ENCODE measurements at places on chromosomes 1 and 21.

DNA sequence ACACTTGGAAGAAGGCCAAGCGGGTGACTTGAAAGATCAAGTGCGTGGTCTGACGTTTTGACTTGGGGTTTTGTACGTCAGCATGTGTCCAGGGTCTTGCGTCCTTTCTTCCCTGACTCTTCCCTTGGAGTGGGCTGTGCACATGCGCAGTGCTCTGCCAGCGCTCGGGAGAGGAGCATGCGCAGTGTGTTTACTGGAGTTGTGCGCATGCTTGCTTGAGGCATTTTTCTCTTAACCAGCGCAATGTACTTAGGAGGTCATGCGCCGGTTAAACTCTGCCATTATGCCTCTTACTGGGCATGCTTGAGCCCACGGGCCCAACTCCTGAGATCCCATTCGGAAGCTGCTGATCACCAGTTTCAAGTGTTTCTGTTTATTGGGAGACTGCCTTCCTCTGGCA is 242.5 kb upstream of the AJAP1 start:
- DNase-seq = no peak

- no peak for DNase-seq
Observed at GRCh38 chr1:10679496-10680220, 116.8 kb downstream of the CASZ1 start.

DNA sequence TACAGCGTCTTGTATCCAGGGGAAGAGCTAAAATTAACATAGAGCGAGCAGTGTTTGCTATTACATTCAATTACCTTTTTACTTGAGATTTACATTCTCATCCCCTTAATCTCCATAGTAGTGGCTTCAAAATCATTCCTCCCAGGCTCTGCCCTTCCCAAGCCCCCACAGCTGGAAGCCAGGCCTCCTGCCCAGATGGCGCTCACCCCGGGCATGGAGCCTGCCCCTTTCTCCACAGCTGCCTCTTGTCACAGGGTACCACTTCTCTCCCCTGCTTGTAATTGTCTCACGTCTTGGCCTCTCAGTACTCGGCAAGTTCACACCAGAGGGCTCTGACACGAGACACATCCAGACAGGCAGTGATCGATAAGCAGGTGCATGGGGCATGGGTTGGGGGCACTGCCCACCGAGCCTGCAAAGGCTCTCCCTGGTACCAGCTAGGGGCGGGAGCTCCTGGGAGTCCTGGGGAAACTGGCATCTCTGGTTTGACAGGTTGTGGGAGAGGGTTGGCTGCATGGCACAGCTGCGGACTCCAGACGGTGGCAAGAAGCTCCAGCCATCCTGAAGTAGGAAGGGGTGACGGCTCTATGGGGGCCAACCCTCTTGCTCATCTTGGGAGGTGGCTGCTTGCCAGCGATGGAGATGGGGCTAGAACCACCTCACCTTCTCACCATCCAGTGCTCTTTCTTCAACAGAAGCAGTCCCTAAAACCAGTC is 20.1 kb downstream of the CASZ1 start:
- DNase-seq = no peak

DNA sequence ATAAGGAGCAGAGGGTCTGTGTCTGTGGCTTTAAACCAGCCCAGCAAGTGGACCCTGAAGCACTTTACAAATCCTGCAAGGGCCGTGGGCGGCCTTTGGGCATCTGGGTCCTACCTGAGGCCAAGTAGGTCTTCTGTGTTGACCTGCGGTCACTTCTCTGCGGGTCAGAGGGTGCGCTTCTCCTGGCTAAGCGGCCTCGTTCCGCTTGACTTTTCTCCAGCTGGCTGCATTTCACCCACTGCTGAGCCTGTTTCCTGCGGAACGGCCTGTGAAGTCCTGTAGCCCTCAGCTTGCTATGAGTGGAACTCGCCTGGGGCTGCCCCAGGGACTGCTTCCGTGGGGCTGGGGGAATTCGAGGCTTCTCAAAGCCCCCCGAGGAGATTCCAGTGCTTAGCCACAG is 43.3 kb downstream of the SLC37A1 start:
- DNase-seq = no peak

DNA sequence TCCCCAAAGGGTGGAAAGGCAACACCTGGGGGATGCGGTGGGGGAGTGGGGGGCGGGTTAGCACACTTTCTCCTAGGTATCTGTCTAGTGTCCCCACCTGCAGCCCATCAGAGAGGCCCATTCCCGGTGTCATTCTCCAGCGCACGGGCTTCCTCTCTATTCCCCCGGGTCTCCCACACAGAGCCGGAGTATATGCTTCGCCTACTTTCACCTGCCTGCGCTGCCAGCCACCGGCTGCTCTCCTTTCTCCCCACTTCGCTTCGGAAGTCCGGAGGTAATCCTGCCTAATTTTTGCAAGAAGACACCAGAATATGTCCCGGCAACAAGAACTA is 852 bp downstream of the RGS7 start:
- no peak for DNase-seq

- no peak for DNase-seq
Observed at GRCh38 chr1:22210636-22211035, 67.7 kb upstream of the WNT4 start.

DNA sequence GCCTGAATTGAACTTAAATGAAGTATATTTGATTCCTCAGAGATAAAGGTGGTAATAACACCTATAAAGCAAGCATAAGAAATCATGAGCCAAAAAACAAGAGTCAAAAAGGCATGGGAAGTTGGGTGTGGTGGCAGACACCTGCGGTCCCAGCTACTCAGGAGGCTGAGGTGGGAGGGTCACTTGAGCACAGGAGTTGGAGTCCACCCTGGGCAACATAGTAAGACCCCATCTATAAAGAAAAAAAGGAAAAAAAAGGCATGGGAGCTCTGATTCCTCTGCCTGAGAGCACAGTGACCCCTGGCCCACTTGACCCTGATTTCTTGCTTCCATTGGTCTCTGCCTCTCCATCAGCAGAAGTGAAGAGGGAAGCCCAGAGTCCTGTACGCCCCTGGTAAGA is 40.3 kb downstream of the MT1HL1 start:
- DNase-seq = no peak

DNA sequence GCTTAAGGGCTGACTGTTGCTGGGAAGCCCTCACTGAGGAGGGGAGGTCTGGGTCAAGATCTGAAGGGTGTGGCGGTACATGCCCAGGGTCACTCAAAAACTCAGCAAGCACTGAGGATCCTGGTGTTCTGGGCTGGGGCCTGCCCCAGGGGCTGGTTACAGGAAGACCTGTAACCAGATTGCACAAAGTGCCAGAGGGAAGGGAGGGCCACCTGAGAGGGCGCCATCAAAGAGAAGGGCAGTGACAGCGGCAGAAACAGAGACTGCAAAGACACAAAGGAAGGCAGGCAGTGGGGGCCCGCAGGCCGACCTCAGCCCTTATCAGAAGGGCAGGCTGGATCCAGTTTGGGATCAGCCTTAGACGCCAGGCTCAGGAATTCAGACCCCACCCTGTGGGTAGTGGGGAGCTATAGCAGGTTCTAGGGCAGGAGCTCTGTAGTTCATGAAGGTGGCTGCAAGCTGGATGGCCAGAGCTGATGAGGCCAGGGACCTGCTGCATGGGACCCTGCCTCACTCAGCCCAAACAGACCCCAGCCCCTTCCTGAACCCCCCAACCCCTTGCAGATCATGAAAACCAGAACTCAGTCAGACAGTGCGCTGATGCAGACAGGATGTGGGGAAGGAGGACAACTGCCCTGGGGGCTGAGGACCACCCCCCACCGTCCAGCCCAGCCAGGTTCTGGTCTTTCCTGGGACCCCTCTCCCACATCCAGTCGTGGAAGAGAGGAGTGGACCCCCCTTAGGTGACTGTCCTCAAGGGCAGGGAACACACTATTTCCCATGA is 3.9 kb downstream of the SH2D5 start:
- DNase-seq = no peak

- DNase-seq = no peak
Observed at GRCh38 chr1:46150085-46150484, 17.7 kb upstream of the PIK3R3 start.

DNA sequence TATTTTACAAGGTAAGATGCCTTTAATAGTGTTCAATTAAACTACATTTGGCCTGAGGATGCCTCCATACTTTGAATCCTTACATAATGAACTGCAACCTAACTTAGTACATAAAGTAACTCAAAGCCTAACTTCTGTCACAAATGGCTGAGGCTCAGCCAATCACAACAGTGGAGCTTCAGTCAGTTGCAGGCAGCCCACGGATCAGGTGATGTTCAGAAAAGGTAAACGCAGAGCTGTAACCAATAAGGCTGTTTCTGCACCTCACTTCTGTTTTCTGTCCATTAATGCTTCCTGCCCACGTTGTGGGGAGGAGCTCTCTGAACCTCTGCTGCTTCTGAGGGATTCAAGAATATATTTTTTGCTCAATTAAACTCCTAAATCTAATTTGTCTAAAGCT is 94.8 kb upstream of the KIAA0040 start:
- no peak for DNase-seq

- DNase-seq = no peak
Observed at GRCh38 chr1:27770293-27770830, 2.7 kb upstream of the STX12 start.

DNA sequence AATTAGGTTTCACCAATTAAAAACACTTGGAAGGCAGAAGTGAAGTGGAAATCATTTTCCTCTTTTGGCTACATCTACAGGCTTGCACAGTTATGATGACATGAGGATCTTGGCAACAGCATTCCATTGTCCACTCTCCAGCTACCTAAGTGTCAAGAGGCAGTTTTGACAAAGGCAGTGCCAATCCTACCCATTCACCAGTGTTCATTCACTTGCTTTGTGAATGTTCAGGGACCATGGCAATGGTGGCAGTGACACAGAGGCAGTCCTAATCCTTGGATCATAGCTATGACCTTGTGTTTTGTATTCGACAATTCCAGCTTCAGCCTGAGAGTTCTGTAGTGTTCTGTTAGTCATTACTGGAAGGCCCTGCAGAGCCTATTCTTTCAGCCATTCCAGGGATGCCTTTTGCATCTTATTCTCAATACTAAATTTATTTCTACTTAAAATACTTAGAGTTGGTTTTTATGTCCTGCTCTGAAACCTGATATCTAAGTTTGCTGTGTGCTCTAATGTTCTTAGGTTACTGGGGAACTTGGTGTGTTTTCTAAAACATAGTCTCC is 36.7 kb downstream of the CRB1 start:
- DNase-seq = no peak

GRCh38 chr1:93596329-93597089 is 85.1 kb downstream of the BCAR3 start:
- DNase-seq = no peak

DNA sequence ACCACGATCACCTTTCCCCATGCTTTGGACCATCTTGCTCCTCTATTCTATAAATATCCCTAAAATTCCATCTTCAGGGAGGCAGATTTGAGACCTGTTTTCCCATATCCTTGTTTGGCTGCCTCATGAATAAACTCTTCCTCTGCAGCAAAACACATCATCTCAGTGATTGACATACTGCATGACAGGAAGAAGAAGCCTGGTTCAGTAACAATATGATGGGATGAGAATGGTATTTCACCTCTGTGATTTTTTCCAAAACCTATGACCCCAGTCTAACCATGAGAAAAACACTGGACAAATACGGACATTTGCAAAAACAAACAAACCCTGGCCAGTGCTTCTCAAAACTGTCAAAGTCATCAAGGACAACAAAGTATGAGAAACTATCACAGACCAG is 53.8 kb upstream of the ZSWIM5 start:
- DNase-seq = no peak

DNA sequence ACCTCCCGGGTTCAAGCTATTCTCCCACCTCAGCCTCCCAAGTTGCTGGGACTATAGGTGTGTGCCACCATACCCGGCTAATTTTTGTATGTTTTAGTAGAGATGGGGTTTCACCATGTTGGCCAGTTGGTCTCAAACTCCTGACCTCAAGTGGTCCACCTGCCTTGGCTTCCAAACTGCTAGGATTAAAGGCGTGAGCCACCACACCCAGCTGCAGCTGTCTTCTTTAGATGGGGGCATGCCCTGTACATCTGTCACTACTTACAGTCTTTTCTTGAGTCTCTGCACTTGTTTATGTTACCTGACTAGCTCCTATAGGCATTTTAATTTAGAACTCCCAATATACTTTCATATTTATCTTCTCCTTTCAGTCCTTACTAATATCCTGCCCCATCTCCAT is 64.2 kb downstream of the SELENOF start:
- DNase-seq = no peak

DNA sequence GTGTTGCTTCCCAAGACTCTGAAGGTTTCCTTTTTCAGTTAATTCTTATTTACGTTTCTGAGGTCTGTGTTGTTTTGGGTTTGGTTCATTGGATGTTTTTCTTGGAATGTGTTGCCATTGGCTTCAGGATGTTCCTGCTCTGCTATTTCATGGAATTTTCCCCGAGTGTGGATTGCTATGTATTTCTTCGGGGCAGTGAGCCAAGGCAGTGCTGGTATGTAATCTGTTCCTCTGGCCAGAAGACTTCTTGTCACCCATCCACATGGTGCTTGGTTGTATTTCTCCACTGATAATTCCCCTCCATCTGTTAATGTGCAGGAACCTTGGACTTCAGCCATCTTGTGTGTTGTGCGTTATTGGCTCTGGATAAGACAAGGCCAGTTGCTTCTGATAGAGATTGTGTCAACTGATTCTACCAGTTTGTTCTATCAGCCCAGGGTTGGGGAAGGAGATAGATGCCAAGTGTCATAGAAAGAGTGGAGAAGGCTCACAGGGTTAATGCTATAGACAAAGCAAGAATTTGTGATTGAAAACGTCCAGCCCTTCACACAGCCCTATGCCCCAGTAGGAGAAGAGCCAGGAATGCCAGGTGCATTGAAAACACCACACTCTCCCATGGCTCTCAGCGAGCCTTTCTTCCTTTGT is 505.2 kb downstream of the PLPP3 start:
- no peak for DNase-seq

GRCh38 chr1:186152620-186153239 is 222.3 kb downstream of the TPR start:
- DNase-seq = no peak

DNA sequence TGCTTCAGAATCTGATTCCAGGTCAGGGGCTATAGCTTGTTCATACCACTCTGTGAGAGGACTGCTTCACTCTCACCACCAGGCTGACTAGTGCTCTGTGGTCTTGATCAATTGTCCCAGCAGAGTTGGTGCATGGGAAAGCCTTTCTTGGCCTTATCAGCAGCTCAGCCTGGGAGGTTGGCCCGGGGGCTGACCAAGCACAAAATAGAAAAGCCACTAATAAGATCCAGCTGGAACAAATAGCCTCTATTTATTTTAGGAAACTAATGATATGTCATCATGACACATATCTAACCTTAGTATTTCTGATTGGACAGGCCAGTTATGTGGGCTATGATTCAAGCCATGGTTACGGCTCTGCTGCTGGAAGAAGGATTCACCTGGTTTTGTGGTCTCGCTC is 134.2 kb downstream of the GDAP2 start:
- DNase-seq = no peak

- DNase-seq = no peak
Observed at GRCh38 chr1:247317702-247318101, 14.0 kb downstream of the ZNF496 start.

GRCh38 chr1:209808059-209808581 is 2.2 kb upstream of the IRF6 start:
- DNase-seq = no peak

DNA sequence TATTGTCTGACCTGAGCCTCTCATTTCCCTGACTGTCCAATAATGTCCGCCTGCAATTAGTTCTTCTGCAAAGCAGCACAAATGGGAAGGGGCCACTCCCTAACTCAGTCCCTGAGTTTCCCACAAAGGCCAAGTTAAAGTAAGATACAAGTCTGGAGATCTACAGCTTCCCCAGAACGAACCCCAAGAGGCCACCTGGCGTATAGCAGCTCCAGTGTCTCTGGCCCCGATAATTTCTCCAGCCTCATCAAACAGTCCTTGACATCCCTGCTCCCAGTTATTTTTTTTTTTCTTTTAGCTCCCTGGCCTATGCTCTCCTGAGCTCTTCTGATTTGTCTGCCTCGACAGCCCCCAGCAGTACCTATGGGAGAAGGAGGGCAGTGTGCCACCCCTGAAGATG is 8.1 kb upstream of the ACKR1 start:
- DNase-seq = no peak
